Stimulated activated CD4-positive, alpha-beta T cell treated with anti-CD3 and anti-CD28 coated beads, Interleukin-4, amount 100 ng/mL, for 4 hours (primary cell): ENCODE measurements at places on chromosomes 6 and 20.

GRCh38 chr6:4522453-4522852, 253.8 kb upstream of the CDYL start:
- DNase-seq: no peak

DNA sequence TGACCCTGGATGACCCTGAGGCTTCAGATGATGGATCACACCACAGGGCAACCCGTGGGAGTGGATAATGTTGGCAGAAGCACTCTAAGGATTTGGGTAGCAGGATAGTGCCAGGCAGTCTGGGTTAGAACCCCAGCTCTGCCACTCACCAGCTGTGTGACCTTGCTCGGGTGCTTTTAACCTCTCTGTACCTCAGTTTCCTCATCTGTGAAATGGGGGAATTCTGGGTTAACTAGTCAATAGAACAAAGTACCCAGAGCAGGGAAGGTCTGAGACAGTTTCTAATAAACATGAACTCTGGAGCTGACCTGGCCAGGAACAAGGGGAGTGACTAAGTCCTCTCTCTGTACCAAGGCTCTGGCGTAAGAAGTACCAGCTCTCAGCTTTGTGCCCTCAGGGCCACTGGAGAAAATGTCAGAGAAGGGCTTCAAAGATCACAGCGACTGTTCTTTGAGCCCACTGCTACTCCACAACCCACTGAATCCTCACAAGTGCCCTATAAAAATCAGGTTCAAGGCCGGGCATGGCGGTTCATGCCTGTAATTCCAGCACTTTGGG, 14.7 kb upstream of the NOL4L start:
- no peak for DNase-seq

GRCh38 chr6:101490857-101491256, 97.3 kb downstream of the GRIK2 start:
- no peak for DNase-seq

DNA sequence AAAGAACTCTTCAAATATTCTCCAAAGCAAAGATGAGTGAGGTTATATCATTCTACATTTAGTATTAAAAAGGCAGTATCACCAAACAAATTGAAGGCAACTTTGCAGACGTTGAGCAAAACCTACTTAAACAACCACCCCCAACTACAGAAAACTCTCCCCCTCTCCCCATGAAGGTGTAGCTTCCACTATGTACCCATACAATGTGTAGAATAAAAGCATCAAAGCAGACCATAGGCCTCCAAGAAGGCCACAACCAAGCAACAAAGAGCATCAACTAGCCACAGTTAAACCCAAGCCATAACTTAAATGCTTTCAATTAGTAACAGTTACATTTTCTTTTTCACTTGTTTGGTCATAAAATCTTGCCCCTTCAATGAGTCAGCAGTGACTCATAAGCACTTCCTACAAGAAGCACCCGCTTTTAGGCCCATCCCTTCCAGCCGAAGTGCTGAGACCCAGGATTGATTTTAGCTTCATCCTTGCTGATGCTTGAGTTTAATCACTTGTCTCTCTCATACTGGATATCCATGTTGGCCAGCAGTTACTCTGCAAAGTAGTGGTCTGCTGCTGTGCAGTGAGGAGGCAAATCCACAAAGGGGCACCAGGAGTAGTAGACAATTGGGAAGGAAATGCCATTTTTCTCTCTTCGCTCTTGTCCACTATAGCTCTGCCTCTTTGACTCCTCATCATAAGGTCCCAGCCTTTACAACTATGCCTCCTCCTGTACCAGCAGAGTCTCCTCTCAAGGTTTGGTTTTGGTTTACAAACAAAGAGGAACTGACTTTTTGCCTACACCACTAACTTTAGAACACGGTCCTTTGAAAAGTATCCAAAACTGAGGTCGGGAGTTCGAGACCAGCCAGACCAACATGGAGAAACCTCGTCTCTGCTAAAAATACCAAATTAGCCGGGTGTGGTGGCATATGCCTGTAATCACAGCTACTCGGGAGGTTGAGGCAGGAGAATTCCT, 8.4 kb upstream of the NUP153 start:
- peak; percentile 22 for DNase-seq

- no peak for DNase-seq
Observed at GRCh38 chr6:169841907-169842606, 90.6 kb downstream of the ERMARD start.
